ENCODE measurements at places on chromosomes 6 and 20.

GRCh38 chr20:23013429-23013828 is 21.7 kb upstream of the SSTR4 start:
- DNase-seq, result no peak

DNA sequence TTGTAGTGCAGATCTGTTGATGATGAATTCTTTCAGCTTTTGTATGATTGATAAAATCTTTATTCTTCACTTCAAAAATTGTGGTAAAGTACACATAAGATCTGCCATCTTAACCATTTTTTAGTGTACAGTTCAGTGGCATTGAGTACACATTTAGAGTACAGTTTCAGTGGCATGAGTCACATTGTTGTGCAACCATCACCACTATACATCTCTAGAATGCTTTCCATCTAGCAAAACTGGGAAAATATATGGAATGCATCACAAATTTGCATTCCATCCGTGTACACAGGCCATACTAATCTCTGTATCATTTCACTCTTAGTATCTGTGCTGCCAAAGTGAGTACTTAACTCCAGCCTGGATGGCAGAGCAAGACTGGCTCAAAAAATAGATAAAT is 28.7 kb downstream of the SIRPD start:
- no peak for DNase-seq

GRCh38 chr20:37333130-37333847 is 12.7 kb upstream of the SRC start:
- no peak for DNase-seq

- DNase-seq, result no peak
Measured at GRCh38 chr20:13119583-13119982, 101.5 kb upstream of the ISM1 start.

- DNase-seq, result no peak
Measured at GRCh38 chr20:57051096-57051495, 215.3 kb downstream of the BMP7 start.

- DNase-seq, result no peak
Measured at GRCh38 chr20:20658871-20659431, 53.5 kb downstream of the RALGAPA2 start.

- DNase-seq, result no peak
Measured at GRCh38 chr20:4320291-4320690, 304.9 kb upstream of the RNF24 start.

- DNase-seq, result no peak
Measured at GRCh38 chr6:63352544-63353285, 32.9 kb upstream of the LGSN start.

DNA sequence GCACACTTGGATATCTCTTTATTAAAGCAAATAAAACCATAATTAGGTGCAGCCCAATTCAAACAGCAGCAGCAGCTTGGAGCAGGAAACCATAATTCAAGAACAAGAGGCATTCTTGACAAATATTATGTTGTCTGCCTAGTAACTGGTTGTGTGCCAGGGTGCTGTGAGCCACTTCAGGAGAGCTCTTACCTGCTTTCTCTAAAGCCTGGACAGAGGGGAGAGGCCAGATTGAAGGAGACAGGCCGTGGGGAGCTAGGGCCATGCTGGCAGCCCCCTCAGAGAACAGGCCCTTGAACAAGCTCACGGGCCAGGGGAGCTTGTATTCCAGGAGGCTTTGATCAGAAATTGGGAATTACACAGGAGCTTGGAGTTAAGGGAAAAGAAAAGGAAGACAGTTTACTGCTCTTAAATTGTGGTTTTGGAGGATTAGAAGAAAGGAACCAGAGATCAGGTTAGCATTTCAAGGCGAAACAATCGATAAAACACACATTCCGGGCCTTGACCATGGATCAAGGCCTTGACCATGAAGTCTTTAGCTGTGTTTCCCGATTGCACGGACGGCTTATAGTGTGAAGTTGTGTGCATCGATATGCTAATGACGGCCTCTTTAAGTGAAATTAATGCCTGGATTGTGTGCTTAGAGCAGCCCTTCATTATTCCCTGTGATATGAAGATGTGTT is 69.8 kb upstream of the NKX2-2 start:
- no peak for DNase-seq

GRCh38 chr6:14918200-14918907 is 327.5 kb upstream of the JARID2 start:
- DNase-seq, result no peak

DNA sequence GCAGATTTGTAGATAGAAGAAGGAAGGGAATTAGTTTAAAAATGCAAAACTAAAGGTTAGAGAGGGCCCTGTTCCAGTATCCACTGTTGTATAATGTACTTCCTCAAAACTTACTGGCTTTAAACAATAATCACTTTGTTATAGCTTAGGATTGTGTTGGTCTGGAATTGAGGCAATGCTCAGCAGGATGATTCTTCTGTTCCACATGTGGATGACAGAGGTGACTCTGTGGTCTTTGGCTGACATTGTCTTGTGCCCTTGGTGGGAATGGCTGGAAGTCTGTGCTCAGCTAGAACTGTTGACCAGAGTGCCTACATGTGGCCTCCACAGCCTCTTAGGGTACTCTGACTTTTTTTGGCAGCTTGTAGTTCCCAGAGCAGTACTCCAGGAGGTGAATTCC is 143.4 kb downstream of the AIG1 start:
- DNase-seq, result no peak

DNA sequence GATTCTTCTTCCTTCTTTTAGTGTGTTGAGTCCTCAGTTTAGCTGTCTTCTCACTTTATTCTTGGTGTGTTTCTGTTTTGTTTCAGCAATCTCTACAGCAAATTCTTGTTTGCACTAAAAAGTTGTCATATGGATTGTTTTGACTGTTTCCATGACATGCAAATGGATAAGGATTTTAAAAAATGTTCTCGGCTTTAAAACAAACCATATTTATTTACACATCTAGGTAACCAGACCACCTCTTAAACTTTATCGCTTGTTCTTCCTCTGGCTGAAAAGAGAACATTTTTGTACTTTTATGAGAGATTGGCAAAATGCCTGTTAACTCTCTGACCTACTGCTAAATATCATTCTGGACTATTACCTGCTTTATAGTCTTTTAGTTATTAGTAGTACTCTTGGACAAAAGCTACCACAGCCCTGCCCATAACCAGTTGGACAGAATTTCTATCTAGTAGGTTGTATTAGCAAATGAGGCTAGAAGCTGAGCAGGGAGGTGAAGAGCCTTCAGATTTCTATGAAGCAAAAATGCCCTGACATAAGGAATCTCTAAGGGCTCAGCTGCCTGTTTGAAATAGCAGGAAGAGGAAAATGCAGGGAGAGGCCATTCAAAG is 268.3 kb downstream of the CD109 start:
- no peak for DNase-seq

DNA sequence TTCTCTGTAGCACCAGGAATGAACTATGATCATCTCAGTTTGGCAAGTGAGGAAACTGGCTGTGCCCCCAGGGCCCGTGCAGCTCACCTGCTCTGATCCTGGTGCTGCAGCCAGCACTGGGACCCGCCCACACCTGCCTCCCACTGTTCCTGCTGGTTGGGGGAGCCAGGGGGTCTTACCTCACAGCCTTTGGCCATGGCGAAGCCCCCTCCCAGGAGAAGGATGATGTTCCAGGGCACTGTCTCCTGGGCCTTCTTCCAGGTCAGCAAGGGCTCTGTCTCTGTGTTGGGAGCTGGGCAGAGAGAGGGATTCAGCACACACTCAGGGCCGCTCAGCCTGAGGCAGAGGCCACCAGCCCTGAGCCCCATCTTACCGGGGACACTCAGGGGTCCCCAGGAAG is 24.9 kb upstream of the OCSTAMP start:
- no peak for DNase-seq

GRCh38 chr6:168264593-168265335 is 54.8 kb downstream of the DACT2 start:
- DNase-seq, result no peak

GRCh38 chr6:11244387-11245126 is 12.1 kb upstream of the NEDD9 start:
- no peak for DNase-seq

DNA sequence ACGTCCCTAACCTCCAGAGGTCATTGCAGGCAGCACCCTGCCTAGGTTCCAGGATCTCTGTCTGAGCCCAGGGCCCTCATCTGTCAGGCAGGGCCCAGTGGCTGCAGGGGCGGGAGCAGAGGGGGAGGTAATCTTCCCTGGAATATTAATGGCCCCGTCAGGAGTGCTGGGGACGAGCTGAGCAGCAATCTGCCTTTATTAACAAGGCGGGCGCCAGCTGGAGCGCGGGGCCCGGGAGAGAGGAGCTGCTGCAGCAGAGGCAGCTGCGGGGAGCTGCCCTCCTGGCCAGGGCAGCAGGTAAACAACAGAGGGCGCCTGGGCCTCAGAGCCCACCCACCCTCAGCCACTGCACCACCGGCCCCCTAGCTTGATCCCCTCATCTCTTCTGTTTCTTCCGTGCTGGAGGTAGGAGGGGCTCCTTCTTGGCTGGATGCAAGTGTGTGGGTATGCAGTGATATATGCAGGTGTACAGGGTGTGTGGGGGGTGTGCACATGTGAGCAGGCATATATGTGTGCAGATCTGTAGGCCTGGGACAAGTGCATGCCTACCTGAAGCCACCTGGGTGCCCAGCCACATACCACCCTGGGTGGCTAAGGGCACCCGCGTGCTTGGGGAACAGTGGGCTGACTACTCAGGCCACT is 131.8 kb upstream of the MLN start:
- DNase-seq, result no peak

GRCh38 chr20:297925-298775 is 780 bp downstream of the ZCCHC3 start:
- peak; percentile 10 for DNase-seq

All from central memory CD8-positive, alpha-beta T cell (primary cell).